Naive thymus-derived CD8-positive, alpha-beta T cell (primary cell): ENCODE measurements at places on chromosomes 11 and 22. TPM values are rescaled to one million over a fixed set of nuclear protein-coding genes. Genes with fewer than 3 reads are reported as not detected.

Gene MUC5AC
- not detected for total RNA-seq

Gene PANX2
- total RNA-seq: 0.25 TPM

Gene C11orf42
- not detected for total RNA-seq

Gene OR2AG1
- not detected for total RNA-seq

Gene ZNF74
- 14.5 TPM for total RNA-seq

Gene PLAAT4
- 99.8 TPM for total RNA-seq

Gene KCNQ1
- total RNA-seq: 25.1 TPM

Gene CNTN5
- not detected for total RNA-seq

Gene SLC1A2
- not detected for total RNA-seq

Gene OR8G5
- not detected for total RNA-seq

Gene ZW10
- 9.8 TPM for total RNA-seq

Gene PIK3IP1
- total RNA-seq: 730 TPM
